CD4-positive, alpha-beta T cell treated with Interferon gamma for 1 hour (primary cell): ENCODE measurements at places on chromosomes 4 and X.

DNA sequence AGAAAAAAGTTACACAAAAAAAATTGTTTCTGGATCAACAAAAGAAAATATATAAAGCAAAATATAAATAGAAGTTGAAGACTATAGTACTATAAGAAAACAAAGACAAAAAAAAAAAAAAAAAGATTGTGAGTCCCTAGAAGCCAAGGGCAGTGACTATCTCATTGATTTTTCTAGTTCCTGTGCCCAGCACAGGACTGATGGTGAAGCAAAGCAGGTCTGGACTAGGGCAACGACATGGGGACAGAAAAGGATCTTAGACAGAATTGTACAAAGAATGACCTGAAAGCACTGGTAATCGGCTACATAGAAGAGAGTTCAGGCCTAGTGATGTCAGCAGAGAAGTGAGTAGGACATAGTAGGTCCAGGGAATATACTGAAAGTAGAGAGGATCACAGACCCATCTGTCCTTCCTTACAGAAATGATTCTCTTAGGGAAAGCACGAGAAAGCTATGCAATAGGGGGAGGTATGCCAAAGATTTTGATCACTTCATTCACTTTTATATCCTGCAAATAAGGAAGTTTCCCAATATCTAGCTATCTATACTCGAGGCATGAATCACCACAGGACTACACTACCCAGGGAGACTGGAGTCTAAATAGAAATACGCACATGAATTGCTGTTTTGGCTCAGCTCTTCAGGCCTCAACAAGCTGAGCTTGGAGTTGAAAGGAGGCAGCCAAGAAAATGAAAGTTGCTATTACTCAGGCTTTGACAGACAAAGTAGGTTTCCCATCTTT, 230.9 kb upstream of the GPC4 start:
- DNase-seq: no peak

DNA sequence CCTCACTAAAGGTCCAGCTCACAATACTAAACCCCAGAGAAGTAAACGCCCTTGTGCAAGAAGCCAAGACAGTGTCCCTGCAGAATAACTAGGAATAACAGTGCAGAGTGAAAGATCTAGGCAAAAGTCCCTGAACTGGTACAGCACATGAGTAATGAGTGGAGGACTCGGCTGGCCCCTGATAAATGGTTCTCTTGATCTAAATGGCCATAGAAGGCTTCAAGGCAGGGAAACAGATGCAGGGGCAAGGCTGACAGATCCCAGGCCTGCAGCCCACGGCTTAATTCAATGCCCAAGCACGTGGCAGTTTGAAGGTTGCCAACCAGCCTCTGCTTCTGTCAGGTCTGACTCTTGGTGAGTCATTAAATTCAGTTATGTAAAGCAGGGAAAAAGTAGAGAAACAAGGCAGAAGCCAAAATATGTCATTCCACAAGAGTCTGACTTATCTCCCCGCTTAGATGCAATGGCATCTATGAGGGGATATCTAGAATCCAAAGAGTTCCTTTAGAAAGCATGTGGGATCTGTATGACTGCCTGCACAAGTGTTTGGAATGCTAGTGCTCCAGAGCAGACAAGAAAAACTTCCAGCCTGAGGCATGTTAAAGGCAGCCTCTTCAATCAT, 121.3 kb downstream of the PRDM5 start:
- no peak for DNase-seq

DNA sequence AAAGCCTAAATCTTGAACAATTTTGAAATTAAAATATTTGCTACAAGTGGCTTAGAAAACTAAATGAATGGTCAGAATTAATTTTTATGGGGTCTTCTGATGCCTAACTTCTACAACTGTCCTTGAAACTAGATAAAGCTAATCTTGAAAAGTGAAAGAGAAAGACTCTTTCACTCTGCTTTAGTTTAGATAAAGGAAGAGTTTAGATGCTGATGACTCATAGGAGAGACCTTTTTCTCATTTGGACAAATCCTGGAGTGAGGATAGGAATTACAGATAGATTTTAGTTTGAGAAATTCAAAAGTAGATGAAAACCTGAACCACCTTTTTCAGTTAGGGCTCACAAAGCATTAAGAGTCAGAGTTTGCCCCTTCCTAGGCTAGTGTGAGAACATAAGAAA, 342.3 kb upstream of the GRID2 start:
- no peak for DNase-seq

DNA sequence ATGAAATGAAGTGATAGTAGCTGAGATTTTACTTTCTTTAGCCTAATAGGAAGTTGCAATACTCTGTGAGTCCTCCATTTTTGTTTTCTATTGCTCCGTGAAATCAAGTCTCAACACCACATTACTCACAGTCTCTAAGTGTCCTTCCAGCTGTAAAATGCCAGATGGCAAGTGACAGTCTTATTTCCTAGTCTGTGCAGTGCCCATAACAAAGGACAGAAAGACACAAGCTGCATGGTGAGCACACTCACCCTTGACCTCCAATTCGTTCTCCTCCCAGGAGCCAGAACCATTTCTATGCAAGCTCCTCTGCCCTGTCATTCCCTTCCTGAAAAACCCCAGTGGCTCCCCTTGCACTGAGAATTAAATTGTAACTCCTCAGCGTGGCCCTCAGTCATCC, 101.6 kb downstream of the PARM1 start:
- DNase-seq: no peak
